CD4-positive, alpha-beta T cell treated with Interleukin-2 at 100 ng/mL for 4 hours (primary cell): ENCODE measurements at places on chromosomes 4 and X.

- DNase-seq = no peak
Measured at GRCh38 chr4:25783943-25784342, 78.8 kb downstream of the SEL1L3 start.

DNA sequence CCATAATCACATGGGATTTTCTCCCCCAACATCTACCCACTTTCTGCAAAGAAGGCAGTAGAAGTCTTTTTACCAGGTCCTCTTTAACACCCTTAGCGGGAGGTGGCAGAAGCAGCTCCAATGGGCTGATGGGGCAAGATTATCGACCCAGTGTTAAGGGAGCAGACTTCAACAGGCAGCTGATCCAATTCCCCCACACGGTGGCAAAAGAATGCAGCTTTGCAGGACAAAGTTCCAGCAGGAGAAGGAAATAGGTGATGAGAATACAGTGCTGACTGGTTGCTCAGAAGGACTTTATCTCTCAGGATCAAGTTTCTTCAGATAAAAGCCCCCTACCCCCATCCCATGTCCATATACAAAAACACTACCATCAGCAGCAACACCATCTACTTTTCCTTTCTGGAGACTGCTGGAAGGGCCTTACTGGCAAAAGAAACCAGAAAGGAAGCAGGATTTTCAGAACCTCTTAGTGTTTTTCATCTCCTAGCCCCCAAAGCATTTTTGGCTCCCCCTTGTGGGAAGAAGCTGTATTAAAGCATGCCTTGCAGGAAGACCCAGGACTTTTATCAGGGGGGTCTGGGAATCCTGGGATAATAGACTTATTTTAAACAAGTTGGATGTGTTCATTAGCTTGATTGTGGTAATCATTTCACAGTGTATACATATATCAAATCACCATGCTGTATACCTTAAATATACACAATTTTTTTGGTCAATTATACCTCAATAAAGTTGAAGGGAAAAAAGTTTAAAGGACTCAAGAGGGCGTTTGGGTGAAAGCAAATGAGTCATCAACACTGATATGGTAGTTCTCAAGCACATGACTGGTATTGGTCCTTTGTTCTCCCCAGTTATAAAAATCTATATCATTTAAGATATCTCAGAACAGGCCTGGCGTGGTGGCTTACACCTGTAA is 146.4 kb downstream of the GPC3 start:
- peak; percentile 20 for DNase-seq

DNA sequence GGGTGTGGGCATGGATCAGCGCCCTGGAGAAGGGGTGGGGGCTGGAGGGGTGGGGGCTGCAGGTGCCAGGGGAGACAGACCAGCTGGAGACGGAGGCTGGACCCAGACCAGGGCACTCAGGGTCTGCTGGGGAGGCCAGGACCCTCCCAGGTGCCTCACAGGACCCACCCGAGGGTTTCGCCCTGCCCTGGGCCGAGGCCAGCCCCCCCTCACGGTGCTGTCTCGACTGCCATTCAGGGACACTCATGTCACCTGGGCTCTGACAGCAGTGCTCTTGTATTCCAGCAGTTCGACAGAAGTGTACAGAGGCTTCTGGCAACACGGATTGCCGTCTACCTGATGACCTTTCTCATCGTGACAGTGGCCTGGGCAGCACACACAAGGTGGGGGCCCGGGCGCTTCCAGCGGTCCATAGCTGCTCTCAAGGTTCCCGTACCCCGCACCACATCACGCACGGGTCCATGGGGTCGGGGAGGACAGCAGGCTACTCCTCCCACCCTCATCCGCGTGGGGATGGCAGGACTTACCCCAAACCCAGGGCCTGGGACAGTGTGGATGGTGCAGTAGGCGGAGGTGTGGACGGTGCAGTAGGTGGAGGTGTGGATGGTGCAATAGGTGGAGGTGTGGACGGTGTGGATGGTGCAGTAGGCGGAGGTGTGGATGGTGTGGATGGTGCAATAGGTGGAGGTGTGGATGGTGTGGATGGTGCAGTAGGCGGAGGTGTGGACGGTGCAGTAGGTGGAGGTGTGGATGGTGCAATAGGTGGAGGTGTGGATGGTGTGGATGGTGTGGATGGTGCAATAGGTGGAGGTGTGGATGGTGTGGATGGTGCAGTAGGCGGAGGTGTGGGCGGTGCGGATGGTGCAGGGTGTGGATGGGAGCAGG is 18.1 kb downstream of the TMEM175 start:
- DNase-seq = no peak

DNA sequence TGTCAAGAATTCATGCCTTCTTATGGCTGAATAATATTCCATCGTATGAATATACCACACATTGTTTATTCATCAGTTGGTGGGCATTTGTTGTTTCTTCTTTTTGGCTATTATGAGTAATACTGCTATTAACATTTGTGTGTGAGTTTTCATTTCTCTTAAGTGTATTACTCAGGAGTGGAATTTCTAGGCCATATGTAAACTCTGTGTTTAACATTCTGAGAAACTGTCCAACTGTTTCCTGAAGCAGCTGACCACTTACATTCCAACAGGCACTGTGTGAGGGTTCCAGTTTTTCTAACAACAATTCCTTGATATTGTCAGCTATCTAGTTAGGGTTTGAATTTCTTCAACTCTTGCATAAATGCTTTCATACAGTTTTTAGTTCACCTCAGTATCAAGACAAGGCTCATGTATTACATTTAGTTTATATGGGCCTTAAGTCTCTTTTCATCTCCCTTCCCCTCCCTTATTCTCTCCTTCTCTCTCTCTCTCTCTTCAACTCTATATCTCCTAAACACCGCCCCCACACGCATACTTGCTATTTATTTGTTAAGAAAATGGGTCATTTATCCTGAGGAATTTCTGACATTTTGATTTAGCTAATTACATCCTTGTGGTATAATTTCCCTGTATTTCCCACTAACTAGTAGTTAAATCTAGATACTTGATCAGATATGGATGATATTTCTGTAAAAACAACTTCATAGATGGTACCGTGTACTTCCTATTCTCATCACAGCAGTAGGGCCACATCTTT is 77.4 kb downstream of the WDR19 start:
- no peak for DNase-seq

GRCh38 chr4:141047228-141047884 is 85.9 kb downstream of the RNF150 start:
- DNase-seq = no peak

DNA sequence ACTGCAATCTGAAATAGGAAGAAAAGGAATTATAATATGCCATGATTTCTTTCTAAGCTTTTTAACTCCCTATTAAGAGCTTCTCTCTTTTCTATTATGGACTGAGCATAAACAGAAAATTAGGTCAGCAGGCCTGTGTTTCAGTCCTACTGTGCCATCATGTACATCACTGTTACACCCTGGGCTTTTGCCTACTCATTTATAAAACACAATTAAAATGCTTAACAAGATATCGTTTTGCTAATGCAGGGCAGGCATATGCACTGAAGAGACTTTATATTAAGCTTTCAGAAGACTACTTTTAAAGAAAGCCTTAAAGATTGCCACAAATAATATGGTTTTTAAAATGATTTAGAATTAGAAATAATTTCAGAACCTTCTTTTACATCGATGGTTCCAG is 828 bp upstream of the BBS12 start:
- DNase-seq = no peak

DNA sequence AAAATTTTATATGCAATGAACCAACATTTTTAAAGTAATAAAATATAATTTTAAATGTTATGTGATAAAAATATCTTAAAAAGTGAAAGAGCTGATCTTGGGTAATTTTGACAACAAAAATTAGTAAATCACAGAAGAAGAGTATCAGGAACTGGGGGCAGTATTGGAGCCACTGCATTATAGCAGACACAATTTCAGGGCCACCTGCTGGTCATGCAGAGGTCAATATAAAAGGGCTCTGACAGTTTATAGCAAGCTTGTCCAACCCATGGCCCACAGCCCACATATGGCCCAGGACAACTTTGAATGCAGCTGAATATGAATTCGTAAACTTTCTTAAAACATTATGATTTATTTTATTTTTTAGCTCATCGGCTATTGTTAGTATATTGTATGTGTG is 13.0 kb upstream of the LEF1 start:
- DNase-seq = peak; percentile 25

GRCh38 chrX:115229337-115230003 is 4.4 kb downstream of the LRCH2 start:
- no peak for DNase-seq

GRCh38 chr4:8832113-8832915 is 39.3 kb downstream of the HMX1 start:
- DNase-seq = no peak

DNA sequence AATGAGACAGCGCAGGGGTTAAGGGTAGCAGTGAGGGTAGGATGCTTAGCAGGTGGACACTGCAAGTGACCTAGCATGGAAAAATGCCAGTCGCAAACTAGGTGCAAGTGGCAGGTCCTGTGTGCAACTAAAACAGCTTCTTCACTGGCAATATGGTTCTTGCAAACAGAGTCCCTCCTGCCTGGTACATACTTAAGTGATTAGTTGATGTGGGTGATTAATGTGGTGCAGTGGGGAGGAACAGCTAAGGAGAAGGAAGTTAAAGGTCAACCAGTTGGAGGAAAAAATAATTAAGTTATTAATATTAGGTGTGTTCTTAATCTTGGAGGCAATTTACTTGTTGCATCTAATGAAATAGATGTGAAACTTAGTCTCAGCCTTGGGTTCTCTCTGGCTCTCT is 121.6 kb upstream of the IGFBP7 start:
- no peak for DNase-seq

- DNase-seq = no peak
Measured at GRCh38 chr4:185040523-185040922, 22.2 kb downstream of the HELT start.

GRCh38 chrX:83260288-83260687 is 247.8 kb upstream of the POU3F4 start:
- no peak for DNase-seq

DNA sequence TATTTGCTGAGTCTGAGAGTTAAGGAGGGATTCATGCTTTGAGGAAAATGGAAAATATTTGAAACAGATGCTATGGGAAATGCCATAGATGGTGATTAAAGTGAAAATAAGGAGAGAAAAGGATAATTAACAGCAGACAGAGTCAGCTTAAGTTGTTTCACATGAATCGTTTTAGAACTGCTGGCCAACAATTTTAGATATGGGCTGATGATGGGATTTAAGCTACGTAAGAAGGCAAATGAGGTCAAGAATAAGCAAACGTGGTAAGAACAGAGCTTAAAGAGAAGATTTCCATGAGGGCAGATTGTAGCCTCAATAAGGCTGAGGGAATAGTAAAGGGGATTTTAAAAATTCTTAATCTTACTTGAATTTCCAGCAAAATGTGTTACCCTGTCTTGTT is 77.9 kb downstream of the MFAP3L start:
- no peak for DNase-seq

- no peak for DNase-seq
Measured at GRCh38 chr4:3521621-3522325, 10.4 kb downstream of the LRPAP1 start.

- no peak for DNase-seq
Measured at GRCh38 chrX:64805683-64806082, 170.6 kb downstream of the ZC4H2 start.

DNA sequence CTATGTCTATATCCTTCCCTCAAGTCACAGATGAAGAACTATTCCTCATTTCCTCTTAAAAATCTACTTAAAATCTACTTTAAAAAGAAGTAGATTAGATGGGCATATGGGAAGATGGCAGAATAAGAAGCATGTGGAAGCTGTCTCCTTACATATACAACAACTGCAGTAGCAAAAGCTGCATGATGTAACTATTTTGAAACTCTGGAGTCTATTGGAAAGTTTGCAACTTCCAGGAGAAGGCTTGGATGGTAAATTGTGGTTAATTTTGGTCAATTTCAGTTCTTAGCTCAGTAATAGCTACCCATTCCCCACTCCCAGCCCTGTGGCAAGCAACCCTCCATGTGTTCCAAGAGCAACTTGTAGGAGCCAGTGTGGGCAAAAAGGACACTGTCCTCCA is 36.9 kb downstream of the MORC4 start:
- DNase-seq = no peak

- DNase-seq = no peak
Measured at GRCh38 chr4:114481856-114482255, 116.8 kb upstream of the UGT8 start.

GRCh38 chr4:113040793-113041192 is 8.7 kb upstream of the ANK2 start:
- no peak for DNase-seq

DNA sequence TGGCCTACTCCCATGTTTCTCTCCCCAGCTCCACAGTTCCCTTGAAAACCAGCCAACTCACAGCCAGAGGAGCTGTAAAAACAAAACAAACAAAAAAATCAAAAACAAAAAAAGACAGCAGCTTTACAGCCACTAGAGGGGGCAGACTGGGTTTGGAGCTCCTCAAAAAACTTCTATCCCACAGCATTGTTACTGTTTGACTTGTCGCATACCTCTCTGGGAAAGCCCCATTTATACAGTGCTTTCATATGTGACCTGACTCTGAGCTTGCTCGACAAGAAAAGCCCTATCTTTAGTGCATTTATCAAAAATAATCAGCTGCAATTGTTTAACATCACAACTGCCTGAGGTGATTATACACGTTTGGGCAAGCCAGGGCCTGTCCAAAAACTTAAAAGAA is 21.6 kb downstream of the TSPAN6 start:
- no peak for DNase-seq

DNA sequence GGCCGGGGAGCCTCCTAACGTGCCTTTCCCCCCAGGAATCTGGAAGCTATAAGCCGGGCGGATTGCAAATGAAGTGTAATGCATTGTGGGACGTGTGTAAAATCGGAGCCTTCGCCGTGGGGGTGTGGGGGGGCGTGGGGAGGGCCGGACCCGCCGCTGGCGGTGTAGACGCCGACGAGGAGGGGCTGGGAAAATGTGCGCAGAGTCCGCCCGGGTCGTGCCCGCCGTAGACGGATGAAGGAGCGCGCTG is 1.3 kb downstream of the STOX2 start:
- no peak for DNase-seq

DNA sequence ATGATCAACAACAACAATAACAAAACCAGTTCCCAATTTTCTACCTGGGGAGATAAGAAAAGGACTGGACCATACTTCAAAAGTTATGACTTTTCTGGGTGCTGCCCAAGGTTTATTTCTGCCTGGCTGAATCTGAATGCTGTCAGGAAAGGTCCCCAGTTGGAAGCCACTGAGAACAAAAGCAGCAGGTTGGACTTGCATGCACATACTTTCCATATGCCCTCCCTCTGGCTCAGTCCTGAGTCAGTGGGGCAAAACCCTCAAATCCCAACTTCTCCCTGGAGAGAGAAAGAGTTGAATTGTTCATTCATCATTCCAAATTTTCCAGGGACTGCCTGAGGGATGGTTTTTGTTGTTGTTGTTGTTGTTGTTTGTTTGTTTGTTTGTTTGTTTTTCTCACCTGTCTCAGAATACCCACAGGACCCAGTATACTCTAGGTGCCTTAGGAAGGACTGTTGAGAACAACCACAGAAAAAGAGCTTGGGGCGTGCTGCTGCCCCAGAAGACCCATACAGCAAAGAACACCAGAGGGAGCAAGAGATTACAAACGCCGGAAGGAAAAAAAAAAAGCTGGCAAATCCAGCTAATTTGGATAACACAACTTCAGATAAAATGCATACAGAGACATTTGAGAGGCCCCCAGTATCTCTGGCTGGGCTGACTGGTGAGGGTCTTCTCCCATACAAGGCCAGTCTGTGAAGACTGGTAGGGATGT is 138.9 kb upstream of the INPP4B start:
- no peak for DNase-seq

- DNase-seq = no peak
Measured at GRCh38 chrX:11666952-11667685, 1.4 kb upstream of the ARHGAP6 start.

GRCh38 chr4:2788101-2788500 is 4.8 kb upstream of the SH3BP2 start:
- DNase-seq = no peak
